ENCODE measurements at places on chromosomes 2 and 18.

DNA sequence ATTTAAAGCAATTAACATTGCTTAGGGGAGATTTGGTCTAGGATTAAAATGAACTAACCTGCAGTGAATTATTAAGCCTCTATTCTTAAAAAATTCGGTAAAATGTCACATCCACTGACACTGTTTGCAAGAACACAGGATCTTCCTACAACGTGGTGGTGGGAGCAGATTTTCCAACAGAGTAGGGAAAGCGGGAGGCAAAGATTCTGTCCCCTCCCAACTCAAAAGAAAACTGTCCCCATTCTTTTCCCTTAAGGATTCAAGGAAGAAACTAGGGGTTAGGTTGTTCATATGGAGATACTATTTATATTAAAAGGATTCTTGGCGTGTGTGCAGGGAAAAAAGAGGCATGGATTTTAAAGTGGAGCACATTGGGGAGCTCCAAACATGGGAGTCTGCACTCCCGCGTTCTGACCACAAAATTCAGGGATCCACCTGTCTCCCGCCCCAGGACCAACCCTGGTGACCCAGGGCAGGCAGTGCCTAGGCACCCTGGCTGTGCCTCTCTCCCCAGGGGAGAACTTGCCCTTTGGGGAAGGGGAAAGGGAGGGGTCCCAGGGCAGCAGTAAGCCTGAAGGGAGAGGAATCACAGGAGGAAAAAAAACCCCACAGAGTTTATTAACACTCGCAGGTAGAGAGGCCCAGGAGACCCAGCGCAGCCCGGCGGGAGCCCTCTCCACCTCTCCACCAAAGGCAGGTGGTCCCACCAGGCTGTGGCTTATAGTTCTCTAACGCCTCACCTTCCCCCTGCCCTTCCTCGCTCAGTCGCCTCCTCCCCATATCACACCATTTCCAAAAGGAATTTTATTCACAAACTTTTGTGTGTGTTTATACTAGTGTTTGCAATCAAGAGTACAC, 2.3 kb downstream of the PTGR3 start:
- no peak for DNase-seq

DNA sequence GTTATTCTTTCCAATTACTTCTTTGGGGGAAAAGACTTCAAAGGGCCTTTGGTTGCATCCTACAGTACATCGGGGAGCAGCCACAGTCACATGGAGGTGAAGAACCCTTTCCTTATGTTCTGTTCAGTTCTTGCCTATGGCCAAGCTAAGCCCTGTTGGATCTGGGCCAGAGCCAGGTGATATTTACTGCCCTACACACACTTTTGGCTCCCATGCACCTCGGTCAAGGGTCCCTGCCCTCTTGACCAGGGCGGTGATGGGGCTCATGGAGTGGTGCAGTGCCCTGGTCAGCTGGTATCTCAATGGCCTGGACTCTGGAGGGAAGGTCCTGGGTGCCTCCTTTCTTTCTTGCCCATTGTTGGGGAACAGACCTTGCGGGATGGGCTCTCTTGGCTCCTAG, 98.7 kb downstream of the VAPA start:
- DNase-seq: no peak

DNA sequence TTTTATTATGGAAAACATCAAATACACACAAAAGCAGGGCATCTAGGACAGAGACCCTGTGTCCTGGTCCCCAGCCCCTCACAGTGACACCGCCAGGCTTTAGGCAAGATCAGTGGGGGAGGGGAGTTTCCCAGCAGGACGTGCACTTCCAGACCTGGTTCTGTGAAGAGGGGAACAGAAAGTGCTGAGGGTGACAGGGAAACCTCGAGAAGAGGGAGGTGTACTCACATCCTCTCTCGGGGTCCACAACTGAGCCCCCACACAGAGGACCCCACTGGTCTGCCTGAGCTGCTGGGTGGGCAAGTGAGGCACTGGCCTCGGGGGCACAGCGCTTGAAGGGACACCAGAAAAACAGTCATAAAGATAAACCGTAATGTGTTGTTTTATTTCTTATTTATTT, 4.4 kb upstream of the GPR35 start:
- DNase-seq: no peak

DNA sequence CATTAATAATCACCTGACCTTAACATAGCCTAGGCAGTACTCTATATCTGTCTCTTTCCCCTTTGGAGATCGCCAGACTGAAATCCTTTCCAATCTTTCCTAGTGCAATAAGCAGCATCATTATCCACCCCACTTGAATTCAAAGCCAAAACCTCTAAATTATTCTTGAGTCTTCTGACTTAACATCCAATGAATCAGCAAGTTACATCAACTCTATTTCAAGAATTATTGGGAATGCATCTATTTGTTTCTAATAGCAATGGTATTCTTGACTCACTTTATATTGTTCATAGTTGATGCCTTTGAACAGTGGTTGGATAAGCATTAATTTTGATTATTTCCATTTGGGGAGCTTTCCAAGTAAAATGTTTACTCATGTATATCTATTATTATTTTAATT, 144.8 kb downstream of the ZNF804A start:
- no peak for DNase-seq

DNA sequence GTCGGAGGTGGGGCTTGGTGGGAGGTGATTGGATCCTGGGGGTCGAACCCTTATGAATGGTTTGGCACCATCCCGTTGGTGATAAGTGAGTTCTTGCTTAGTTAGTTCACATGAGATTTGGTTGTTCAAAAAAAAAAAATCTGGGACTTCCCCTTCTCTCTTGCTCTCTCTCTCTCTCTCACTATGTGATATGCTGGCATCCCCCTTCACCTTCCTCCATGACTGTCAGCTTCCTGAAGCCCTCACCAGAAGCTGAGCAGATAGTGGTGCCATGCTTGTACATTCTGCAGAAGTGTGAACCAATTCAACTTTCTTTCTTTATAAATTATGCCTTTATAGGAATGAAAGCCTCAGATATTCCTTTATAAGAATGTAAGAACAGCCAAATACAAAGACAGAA, 269.7 kb upstream of the APCDD1 start:
- DNase-seq: no peak

DNA sequence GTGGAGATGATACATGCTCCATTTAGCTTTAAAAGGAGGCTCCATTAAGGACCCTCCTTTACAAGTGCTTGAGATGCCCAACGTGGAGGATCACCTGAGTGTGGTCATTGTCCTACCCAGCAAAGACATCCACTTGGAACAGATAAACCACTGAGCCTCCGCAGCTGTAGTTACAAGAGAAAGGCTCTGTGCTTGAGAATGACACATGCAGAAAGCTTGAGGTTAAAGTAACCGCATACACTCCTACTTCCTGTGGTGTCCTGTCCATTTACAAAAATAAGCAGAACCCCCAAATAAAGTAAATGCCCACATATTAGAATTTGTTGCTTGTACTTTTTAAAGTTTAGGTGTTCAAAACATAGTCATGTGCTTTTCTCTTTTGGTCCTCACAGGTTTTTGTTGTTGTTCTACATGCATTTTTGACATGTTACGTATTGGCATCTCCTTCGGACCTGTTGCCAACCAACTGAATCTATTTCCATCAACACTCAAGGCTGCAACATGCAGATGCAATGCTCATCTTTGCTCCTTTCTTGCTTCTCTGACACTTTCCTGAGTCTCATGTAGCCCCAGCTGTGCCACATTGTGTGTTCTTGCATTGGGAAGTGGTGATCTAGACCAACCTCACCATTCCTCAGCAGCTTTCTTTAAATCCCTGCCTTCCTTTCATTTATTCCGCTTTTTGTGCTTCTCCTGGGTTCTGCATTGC, 56.0 kb downstream of the SERPINB7 start:
- no peak for DNase-seq

DNA sequence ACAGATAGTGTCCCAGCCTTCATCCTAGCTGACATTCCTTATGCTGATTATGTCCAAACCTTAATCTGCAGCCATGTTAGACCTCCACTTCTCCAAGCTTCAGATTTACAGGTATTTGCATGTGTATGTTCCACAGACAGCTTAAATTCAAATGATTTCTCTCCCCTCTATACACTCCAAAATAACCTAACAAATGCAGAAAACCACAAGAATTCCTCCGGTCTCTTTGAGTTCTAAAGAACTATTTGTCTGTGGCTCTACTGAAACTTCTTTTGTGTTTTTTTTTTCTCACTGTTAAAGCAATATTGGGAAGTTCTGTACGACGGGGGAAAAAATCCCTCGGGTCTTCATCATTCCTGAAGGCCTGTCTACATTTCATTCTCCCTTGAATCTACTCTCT, 8.6 kb downstream of the NDUFS1 start:
- no peak for DNase-seq

DNA sequence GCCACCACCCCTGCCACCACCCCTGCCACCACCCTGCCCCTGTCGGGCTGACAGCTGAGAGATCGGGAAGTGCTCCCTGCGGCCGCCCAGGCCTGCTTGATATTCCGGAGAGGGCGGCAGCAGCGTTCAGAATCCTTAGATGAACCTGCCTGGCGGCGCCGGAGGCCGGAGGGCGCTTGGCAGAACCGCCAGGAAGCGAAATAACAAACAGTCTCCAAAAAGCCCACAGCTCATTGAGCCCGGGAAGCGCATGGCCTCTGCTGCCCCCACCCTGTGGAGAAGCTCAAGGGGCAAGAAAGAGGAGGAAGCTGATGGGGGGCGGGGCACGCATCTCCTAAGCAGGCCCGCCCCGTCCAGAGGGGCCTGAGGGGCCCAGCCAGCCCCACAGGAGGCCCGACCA, 92.2 kb upstream of the MBOAT2 start:
- no peak for DNase-seq

- no peak for DNase-seq
Measured at GRCh38 chr2:165114346-165114939, 89.4 kb downstream of the SCN3A start.

GRCh38 chr2:234548695-234549420, 52.0 kb upstream of the ARL4C start:
- no peak for DNase-seq

DNA sequence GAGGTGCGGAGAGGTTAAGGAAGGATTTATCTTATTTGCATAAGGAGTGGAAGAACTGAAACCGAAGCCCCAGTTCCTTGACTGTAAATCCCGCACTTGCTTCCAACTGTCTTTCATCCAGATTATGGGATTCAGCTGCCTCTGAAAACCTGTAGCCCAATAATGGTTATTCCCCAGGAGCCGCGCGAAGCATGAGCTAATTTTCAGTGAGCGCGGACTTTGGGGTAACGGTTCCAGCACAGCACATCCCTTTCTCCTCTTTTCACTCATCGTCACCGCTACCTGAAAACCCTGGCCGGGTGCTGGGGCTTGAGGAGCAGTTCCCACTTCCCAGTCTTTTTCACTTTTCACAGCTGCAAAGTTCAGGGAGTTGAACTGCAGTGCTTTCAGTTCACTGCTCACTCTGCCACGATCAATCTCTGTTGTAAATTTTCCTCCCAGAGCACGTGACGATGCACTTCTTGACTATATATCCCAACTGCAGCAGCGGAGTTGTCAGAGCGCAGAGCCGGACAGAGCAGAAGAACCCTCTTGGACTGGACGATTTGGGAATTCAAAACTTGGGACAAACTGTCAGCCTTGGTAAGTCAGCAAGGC, at the start of gene KCNE4:
TSS of gene KCNE4 (plus strand) at position 498 of the 597 bp plus-strand sequence. CDS start 641 bp downstream, outside the sequence.
- DNase-seq: no peak

DNA sequence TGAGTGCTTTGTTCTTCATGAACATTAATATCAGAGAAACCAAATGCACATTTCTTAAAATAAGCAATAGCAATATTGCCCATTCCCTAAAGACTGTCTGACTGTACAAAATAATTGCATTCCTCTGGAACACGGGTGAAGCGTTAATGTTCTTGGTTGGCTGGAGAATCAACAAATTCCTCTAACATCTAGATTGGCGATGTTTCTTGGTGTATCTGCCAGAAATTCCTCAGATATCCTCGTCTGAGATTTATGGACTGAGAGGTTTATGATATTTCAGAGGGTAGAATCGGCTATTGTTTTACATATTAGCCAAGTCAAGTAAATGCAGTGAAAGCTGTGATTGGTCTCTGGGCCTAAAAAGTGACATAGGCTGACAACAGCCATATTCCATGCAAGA, 27.1 kb upstream of the SPTBN1 start:
- DNase-seq: no peak

DNA sequence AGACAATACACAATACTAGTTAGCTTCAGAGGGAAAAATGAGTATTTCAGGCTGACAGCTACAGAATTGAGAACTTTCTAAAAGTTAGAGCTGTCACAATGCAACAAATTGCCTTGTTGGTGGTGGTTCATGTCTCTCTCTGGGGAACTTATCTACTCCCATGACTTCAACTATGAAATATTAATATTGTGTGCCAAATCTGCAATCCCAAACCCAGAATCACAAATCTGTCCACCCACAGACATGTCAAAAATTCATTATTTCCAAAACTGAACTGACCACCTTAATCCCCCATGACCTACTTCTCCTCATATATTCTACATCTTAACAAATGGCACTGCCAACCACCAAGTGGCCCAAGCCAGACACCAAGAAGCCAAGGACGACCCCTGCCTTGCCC, 143.5 kb downstream of the TCF4 start:
- DNase-seq: no peak

- no peak for DNase-seq
Measured at GRCh38 chr18:35158728-35159450, 81.9 kb upstream of the ZNF397 start.

GRCh38 chr2:98555696-98556095, 52.6 kb downstream of the COA5 start:
- DNase-seq: no peak

GRCh38 chr2:15205562-15205961, 355.6 kb downstream of the NBAS start:
- DNase-seq: no peak

GRCh38 chr2:58606799-58607198, 365.7 kb upstream of the FANCL start:
- no peak for DNase-seq

- no peak for DNase-seq
Measured at GRCh38 chr2:102540882-102541281, 67.9 kb downstream of the SLC9A4 start.

- no peak for DNase-seq
Measured at GRCh38 chr18:7735196-7735595, 168.1 kb downstream of the PTPRM start.

DNA sequence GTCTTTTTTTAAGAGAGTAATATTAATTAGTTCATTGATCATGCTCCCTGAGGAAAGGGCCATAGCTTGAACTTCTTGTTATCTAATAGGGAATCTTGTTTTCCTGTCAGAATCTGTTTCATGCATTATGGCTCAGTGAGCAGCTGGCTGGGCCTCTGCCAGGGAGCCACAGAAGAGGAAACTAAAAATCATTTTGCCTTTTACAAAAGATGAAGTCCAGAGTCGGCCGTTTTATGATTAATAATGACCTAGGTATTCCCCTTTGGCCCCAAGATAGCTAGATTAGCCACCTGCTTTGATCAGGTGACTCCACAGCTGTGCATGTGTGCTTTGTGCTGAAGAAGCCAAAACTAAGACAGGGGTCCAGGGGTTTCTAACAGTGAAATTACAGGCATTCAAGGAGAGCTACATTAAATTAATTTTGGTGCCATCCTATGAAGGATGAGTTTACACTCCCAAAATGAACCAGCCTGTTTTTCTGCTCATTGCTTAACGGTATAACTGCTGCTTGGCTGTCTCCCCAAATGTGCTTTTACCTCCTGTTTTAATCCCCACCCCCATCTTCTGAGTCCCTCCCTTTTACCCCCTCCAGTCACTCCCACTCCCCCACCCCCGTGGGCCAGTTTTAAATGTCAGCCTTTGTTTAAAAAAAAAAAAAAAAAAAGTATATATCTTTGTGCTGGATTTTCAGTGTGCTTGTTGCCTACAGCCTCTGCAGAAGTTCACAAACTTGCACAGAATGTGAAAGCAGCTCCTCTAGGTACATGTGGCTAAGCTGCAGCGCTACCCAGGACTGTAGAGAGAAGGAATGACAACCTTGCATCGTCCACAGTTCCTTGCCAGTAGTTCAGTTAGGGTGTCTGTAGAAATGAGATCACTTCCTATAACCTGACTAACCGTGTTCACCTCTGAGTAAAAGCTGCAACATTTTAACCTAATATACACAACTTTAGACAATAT, 93.1 kb downstream of the CABLES1 start:
- no peak for DNase-seq
